Dermis blood vessel endothelial cell (primary cell): ENCODE measurements at places on chromosomes 7 and 10.
A peak's percentile ranks its signal among the peaks of the same experiment; 100 is the strongest.

DNA sequence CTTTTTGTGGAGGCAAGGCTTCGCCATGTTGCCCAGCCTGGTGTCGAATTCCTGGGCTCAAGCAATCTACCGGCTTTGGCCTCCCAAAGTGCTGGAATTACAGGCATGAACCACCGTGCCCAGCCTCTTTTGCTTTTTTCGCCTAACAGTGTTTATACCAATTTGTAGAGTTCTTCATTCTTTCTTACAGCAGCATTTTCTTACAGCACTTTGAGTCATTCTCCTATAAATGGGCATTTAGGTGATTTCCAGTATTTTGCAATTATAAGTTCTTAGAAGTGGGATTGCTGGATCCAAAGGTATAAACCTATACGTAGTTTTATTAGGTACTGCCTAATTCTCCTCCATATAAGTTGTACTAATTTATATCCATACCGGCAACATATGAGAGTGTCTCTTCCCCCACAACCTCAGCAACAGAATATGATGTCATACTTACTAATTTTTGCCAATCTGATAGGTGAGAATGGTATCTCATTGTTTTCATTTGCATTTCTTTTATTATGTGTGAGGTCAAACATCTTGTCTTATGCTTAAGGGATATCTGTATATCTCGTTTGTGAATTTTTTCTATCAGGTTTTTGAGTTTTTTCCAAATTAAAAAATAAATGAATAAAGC, 39.1 kb downstream of the SUFU start:
- no peak for DNase-seq

DNA sequence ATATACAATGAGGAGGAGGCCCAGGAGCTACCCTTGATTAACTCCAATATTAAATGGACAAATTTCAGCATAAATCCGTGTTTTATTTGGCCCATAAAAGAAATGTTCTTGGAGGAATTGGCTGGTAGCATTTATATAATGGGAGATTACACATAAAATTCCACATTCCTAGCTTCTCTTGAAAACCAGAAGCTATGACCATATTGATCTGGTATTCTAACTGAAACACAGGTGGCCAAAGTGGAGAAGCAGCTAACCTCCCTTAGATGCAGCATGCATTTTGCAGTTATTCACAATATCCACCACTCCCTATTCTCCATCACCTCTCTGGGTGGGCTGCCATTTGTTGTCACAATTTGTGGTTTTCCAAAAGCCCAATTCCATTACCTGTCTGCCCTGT, 148.8 kb upstream of the CACNA2D1 start:
- no peak for DNase-seq

DNA sequence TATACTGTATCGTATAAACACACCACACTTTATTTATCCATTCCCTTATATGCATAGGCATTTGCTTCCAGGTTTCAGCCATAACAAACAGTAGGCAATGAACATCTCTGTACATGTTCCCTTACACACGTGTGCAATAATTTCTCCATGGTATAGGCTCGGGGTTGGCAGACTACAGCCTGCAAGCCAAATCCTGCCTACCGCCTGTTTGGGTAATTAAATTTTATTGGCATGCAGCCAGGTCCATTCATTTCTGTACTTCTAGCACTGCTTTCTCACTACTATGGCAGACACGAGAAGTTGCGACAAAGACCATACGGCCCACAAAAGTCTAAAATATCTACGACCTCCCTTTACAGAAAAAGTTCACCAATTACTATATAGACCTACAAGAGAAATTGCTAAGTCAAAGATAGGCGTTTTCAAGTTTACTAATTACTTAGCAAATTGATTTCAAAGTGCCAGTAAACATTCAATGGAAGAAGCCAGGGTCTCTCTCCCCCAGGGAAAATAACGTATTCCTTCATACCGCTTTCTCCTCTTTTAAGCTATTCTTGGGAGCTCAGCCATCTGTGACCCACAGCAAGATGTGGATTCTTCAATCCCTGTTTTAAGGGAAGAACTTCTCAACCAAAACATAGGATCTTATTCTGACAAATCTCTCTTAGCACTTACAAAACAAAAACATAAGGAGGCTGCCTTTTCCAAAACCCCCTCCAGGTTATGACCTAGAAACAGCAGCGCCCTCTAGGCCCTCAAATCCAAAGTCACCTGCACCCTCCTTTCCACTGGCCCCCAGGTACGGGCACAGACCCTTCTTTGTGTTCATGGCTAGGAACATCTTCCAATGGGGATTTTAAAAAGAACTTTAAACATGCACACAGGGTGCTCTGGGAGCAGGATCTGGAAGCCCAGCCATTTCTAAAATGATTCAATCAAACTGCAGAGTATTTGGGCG, 100.5 kb downstream of the FGFR2 start:
- DNase-seq: no peak

GRCh38 chr7:4271716-4272015, 410.4 kb upstream of the FOXK1 start:
- no peak for DNase-seq

DNA sequence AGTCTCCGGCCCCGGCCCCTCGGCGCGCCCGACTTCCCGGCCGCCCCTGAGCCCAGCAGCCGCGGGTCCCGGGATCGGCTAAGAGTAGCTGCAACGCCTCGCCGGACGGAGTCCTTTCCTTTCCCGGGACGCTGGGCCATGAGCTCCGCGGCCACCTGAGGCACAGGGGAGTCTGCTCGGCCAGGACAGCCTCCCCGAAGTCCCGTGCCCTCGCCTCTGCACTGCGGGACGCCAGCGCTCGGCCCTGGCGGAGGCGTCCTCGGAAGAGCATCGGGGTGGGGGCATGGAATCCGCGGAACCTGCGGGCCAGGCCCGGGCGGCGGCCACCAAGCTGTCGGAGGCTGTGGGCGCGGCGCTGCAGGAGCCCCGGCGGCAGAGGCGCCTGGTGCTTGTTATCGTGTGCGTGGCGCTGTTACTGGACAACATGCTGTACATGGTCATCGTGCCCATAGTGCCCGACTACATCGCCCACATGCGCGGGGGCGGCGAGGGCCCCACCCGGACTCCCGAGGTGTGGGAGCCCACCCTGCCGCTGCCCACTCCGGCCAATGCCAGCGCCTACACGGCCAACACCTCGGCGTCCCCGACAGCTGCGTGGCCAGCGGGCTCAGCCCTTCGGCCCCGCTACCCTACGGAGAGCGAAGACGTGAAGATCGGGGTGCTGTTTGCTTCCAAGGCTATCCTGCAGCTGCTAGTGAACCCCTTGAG, 502 bp downstream of the SLC18A3 start:
- DNase-seq: no peak

- DNase-seq: peak; percentile 83
Observed at GRCh38 chr7:5694221-5694754, 87.2 kb downstream of the RNF216 start.
